ENCODE measurements at places on chromosomes 3 and 15. TPM values are rescaled to one million over a fixed set of nuclear protein-coding genes. Genes with fewer than 3 reads are reported as not detected.

Gene CCR3
- not detected for total RNA-seq

Gene FAM81A
- 2.5 TPM for total RNA-seq

Gene LCTL
- total RNA-seq = not detected

Gene CCR9
- not detected for total RNA-seq

Gene ATP13A4
- not detected for total RNA-seq

Gene ERICH6
- total RNA-seq = not detected

Gene MOBP
- total RNA-seq = not detected

Gene EPHA3
- 0.33 TPM for total RNA-seq

Gene FYTTD1
- total RNA-seq = 85.4 TPM

Gene CCDC39
- not detected for total RNA-seq

Gene FOXB1
- not detected for total RNA-seq

DNA sequence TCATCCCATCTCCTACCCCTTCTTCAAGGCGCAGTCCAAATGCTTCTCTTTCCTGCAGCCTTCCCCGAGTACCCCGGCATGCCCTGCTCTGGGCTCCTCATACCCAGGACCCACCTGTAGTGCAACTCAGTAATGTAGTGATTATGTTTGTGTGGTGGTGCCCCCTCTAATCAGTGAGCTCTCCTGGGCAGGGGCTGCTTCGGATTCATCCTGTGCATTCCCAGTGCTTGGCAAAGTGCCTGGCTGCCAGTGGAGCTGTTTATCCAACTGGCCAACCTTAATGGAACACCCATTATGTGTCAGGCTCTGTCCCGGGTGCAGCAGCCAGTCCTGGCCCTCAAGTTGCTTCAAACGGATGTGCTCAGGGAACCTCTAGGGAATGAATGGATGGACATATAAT, 174.4 kb upstream of the LINGO1 start:
- no peak for DNase-seq
- no peaks in the 10 kb centered on the region for H3K27me3 ChIP-seq
- no peak overlapping the region for H3K4me3 ChIP-seq
- no peaks in the 10 kb centered on the region for H3K4me1 ChIP-seq

DNA sequence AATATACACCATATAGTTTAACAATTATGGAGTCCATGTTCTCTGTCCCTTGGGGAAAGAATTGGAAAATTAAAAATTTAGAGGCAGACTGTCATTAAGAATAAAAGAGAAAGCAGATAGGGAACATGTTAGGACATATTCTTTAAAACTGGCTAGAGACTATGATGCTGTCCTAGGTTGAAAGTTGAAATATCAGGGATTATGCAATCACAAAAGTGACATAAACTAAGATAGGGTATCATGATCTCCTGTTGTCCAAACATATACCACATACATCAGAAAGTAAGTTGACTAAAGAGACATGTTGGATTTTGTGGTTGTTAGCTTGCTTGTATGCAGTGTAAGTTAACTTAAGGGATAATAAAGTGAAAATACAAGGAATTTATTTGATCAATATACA, 9.9 kb upstream of the EID1 start:
- no peak for DNase-seq
- H3K27ac ChIP-seq = peak overlapping the region; percentile 80
- no peaks in the 10 kb centered on the region for H3K36me3 ChIP-seq
- no peaks in the 10 kb centered on the region for H3K27me3 ChIP-seq
- H3K4me1 ChIP-seq = peaks cover 40% of the 10 kb centered on the region

DNA sequence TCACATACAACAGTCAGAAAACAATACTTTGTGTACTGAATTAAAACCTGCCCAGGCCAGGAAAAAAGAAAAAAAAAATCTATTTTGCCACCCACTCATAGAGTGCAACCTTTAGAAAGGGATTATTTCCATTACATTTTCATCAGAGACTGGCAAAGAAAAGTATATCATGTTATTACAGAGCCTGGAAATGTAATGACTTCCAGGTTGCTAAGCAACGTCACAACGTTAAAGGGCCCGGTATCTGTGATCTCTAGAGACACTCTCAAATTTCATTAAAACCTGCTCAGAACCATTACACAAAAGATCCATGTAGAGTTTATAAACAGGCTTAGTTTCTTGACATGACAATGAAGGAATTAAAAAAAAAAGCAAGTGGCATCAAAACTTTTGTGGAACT, 170.5 kb downstream of the CTNNB1 start:
- peak; percentile 17 for DNase-seq
- H3K27me3 ChIP-seq = peaks cover 7% of the 10 kb centered on the region
- no peaks in the 10 kb centered on the region for H3K4me1 ChIP-seq
- no peaks in the 10 kb centered on the region for H3K36me3 ChIP-seq

- H3K27me3 ChIP-seq = no peaks in the 10 kb centered on the region
- H3K27ac ChIP-seq = no peak overlapping the region
- no peak for DNase-seq
- H3K36me3 ChIP-seq = no peaks in the 10 kb centered on the region
Observed at GRCh38 chr3:66518126-66518525, 17.3 kb upstream of the LRIG1 start.

GRCh38 chr15:78457101-78457500, 19.1 kb downstream of the IREB2 start:
- DNase-seq = peak; percentile 84
- no peaks in the 10 kb centered on the region for H3K27me3 ChIP-seq
- H3K4me3 ChIP-seq = no peak overlapping the region
- peaks cover 3% of the 10 kb centered on the region for H3K36me3 ChIP-seq
- H3K4me1 ChIP-seq = peaks cover 30% of the 10 kb centered on the region

- H3K4me1 ChIP-seq = no peaks in the 10 kb centered on the region
- DNase-seq = no peak
- no peaks in the 10 kb centered on the region for H3K27me3 ChIP-seq
- H3K27ac ChIP-seq = no peak overlapping the region
- no peaks in the 10 kb centered on the region for H3K36me3 ChIP-seq
Observed at GRCh38 chr3:67301556-67301955, 303.4 kb downstream of the KBTBD8 start.

DNA sequence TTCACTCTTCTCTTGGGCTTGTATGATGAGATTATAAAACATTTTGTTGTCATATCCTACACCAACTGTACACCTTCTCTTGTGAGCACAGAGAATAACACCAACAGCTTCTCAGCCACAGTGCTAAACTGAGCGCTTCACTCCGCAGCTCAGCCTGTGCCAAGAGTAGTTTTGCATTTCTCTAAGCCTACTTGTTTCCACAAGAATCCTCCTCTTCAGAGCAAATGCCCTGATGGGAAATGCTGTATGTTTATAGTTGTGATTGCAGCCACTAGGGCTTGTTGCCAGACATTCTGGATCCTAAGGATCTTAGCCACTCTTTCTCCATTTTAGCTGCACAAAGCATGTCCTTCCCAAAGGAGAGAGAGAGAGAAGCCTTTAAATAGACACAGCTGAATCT, 138.8 kb upstream of the PLXND1 start:
- no peaks in the 10 kb centered on the region for H3K27me3 ChIP-seq
- DNase-seq = no peak
- H3K4me3 ChIP-seq = no peak overlapping the region

DNA sequence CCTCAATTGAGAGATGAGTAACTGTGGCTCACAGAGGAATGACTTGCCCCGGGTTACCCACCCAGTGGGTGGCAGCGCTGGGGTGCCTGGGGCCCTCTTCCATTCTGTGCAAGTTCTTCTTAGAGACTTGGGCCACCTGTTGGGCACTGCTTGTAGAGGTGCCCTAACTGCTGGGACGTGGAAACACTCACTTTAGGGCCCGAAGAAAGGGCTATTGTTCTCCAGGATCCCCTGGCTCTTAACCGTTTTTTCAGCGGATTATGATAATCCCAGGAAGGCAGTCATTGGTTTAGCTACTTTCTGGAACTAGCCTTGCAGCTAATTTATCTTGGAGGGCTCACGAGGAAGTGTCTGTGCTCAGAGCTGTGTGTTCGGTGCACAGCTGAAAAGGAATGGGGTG, 66.0 kb upstream of the GCNT3 start:
- 0 out of 2 replicates have a peak, but pooled peaks cover under 1% of the 10 kb centered on the region for H3K4me1 ChIP-seq
- DNase-seq = no peak
- no peak overlapping the region for H3K27ac ChIP-seq
- H3K27me3 ChIP-seq = no peaks in the 10 kb centered on the region
- H3K36me3 ChIP-seq = no peaks in the 10 kb centered on the region
- no peak overlapping the region for H3K4me3 ChIP-seq

- no peak for DNase-seq
- H3K36me3 ChIP-seq = peaks cover 46% of the 10 kb centered on the region
- H3K27ac ChIP-seq = no peak overlapping the region
- no peak overlapping the region for H3K4me3 ChIP-seq
Observed at GRCh38 chr3:179336345-179336929, 11.1 kb upstream of the MFN1 start.

DNA sequence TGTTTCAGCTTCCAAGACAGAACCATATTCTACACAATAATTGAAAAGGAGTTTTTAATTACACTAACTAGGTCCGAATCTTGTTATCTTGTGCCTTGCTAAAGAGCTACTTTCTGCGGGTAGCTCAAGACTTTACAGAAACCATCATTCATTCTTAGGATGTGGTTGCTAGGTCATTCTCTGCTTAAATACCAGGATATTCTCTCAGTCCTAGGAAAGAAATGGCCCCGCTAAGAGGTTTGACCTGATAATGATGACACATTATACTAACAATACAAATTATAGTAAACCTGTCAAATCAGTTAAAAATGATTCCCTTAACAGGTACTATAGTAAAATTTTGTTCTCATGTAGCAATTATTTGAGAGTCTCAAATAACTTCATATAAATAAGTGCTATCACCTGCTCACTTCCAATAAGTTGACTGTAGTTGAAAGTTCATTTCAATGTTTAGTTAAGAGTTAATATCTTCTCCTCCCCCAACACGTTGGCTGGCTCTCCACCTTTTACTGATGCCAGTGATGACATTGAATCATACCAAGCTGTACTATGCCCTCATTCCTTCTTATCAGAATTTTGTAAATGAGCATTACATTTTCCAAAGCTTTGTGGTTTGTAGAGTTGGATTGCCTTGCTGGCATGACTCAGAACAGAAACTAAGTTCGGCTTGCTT, 3.6 kb upstream of the C3orf85 start:
- peak overlapping the region; percentile 14 for H3K27ac ChIP-seq
- DNase-seq = peak; percentile 69
- no peaks in the 10 kb centered on the region for H3K36me3 ChIP-seq
- no peaks in the 10 kb centered on the region for H3K27me3 ChIP-seq
- H3K4me1 ChIP-seq = 0 out of 2 replicates have a peak, but pooled peaks cover 9% of the 10 kb centered on the region

- no peaks in the 10 kb centered on the region for H3K36me3 ChIP-seq
- H3K4me3 ChIP-seq = no peak overlapping the region
- H3K4me1 ChIP-seq = no peaks in the 10 kb centered on the region
- H3K27ac ChIP-seq = no peak overlapping the region
- H3K27me3 ChIP-seq = no peaks in the 10 kb centered on the region
Observed at GRCh38 chr15:77966540-77967234, 110.8 kb downstream of the TBC1D2B start.

DNA sequence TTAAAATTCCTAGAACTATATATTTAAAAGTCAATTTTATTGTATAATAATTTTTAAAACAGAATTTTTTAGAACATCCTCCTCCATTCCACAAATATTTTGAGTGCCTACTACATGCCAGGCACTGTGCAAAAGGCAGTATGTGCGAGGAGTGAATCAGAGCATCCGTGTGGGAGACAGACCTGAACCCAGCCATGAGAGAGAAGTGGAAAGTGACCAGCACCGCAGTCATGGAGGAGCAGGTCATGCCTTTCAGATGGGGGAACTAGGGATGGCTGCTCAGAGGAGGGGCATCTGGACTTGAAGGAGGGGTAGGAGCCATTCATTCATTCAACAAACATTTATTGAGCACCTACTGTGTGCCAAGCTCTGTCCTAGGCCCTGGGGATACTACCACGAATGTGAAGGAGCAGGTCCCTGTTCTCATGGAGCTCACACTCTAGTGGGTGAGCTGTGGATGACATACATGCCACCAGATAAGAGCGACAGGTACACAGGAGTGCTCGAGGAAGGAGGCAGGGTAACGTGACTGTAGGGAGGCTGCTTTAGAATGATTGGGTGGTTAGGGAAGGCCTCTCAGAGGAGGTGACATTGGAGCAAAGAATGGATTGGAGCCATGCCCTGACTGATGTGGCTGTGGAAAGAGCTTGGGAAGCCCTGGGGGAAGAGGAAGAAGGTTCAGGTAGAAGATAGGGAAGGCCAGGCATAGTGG, 3.1 kb upstream of the CHRNA3 start:
- no peak overlapping the region for H3K4me3 ChIP-seq
- H3K4me1 ChIP-seq = no peaks in the 10 kb centered on the region
- no peak overlapping the region for H3K27ac ChIP-seq
- DNase-seq = no peak

GRCh38 chr3:89467898-89468363, 360.5 kb downstream of the EPHA3 start:
- H3K4me1 ChIP-seq = no peaks in the 10 kb centered on the region
- DNase-seq = no peak
- no peak overlapping the region for H3K4me3 ChIP-seq

DNA sequence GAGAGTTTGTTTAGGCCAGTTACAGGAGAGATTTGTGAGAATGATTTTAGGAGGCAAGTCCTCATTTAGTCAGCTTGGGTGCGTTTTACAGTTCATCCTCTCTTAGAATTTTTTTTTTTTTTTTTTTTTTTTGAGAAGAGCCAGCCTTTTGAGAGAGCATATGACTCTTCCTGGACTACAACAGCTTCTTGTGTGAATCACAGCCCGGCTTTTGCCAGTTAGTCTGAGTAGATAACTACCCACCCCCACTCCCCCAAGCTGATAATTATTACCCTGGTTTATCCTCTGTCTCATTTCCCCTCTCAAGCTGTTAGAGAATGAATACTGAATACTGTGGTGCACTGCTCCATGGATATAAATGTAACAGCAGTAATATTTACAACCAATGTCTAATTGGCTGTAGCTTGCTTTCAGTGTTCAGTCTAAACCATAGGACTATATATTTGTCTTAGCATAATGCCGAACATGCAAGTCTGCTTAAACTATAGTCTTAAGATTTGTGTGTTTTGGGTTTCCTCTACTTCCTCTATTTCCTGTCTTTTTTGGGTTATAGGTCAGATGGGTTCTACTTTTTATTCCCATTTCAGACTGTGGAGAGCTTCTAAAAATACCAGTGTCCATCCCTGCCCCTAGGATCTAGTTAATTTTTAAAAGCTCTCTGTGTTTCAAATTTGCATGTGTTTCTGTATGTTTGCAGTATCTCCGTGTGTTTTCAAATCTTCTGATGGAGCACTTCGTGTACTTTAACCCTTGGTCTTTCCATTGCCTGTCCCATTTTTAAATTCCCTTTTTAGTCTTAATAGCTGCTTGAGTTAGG, 8.0 kb downstream of the CHD2 start:
- H3K4me1 ChIP-seq = peaks cover 53% of the 10 kb centered on the region
- no peaks in the 10 kb centered on the region for H3K27me3 ChIP-seq
- peak; percentile 65 for DNase-seq
- peaks cover 21% of the 10 kb centered on the region for H3K36me3 ChIP-seq

DNA sequence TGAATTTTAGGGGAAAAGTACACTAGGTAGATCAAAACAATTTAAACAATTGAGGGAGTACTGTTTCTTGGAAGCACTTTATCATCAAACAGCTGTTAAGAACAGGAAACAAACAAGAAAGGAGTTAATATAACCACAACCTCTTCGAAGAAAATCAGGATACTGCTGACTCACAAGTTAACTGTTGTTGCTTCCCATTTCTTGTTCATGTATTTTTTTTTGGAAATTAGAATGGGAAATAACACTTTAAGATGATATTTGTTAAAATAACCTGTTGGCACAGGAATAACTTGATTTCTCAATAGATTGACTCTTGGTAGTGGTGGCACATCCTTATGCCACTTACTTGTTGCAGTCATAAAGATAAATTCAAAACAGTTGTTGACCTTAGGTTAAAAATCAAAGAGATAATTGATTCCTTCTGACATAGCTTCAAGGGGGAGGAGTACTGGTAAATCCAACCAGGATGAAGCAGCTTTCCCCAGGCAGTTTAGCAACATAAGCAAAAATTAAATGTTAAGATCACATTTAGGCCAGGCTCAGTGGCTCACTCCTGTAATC, 3.3 kb downstream of the BNIP2 start:
- peaks cover 19% of the 10 kb centered on the region for H3K4me1 ChIP-seq
- peaks cover 9% of the 10 kb centered on the region for H3K36me3 ChIP-seq
- DNase-seq = no peak
- no peaks in the 10 kb centered on the region for H3K27me3 ChIP-seq
- no peak overlapping the region for H3K4me3 ChIP-seq
